ENCODE measurements at places on chromosomes 7 and 10. TPM values are rescaled to one million over a fixed set of nuclear protein-coding genes. Genes with fewer than 3 reads are reported as not detected.

DNA sequence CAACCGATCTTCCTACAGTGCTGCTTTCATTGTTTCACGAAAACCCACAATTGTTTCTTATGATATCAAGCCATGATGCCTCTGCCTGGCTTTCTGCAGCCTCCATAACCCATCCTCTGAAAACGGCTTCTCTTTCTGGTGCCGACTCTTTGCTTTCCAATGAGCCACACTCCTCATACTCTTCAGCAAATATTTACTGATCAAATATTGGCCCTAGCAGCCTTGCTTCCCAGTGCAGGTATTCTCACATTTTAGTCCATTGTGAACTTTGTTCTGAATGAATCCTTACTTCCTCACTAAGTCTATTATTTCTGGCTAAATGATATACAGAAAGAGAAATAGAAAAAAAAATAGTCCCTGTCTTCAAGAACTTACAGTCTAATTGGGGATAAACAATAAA, 35.5 kb downstream of the LAMB1 start:
- no peak for DNase-seq

- no peak for DNase-seq
Measured at GRCh38 chr7:115585015-115585718, 445.4 kb downstream of the TFEC start.

DNA sequence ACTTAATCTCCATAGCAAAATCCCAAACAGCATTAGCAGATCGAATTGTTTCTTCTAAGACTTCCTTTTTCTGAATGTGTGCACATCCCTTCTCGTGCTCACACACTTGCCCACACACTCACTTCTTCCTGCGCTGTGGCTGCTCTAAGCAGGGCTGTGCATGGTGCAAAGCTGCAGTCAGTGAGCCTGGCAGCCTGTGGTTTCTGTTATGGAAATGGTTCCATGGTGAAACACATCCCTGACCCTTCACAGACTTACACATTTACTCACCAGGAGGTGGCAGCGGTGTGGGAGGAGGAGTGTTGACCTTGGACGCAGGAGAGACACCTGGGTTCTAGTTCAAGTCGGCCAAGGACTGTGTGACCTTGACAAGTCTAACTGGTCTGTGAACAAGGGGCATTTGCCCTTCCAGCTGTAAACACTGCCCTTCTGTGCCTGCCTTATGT, 24.9 kb downstream of the MTURN start:
- DNase-seq, result no peak

DNA sequence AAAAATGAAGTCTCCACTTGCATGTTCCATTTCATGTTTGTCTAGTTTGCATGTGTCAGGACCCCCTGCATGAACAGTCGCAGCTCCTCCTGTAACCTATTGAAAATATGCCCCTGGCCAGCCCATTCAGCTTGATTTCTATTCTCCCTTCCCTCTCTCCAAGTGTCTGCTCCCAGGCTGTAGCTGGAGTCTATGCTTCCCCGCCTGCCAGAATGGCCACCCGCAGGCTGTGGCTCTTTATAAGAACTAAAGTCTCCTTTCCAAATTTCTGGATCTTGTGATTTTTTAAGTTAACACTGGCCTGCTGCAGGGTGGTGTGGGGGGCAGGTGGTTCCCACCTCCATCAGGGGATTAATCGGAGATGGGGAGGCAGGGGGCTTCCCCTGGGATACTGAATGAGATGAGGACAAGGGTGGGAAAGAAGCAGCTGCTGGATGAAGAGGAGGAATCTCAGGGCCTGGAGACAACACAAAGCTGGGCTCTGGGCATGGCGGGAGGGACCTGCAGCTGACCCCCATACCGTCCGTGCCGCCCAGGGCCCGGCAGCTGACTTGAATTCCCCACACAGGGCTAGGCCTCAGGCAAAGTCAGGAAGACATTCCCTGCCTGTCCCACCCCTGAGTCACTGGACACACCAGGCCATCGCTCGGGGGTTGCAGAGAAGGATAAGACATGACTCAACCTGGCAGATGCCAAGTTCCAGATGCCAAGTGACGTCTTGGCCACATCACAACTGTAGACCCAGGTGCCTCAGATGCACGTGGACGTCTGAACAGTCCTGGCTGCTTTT, 399.5 kb upstream of the FOXK1 start:
- DNase-seq, result no peak

- DNase-seq, result no peak
Measured at GRCh38 chr10:24350070-24350921, 141.4 kb downstream of the KIAA1217 start.

Gene AS3MT
- polyA plus RNA-seq, result not detected
